CD8-positive, alpha-beta memory T cell (primary cell): ENCODE measurements at places on chromosomes 3 and 15.
A peak's percentile ranks its signal among the peaks of the same experiment; 100 is the strongest.

GRCh38 chr15:65470866-65471265, 46.6 kb downstream of the DPP8 start:
- H3K36me3 ChIP-seq: peaks cover 62% of the 10 kb centered on the region
- H3K4me1 ChIP-seq: no peaks in the 10 kb centered on the region
- H3K27ac ChIP-seq: no peak overlapping the region
- no peak overlapping the region for H3K4me3 ChIP-seq
- DNase-seq: no peak
- H3K27me3 ChIP-seq: no peaks in the 10 kb centered on the region

GRCh38 chr15:60528530-60528929, 49.6 kb upstream of the ICE2 start:
- no peak for DNase-seq
- peaks cover 8% of the 10 kb centered on the region for H3K36me3 ChIP-seq
- peaks cover 32% of the 10 kb centered on the region for H3K4me1 ChIP-seq
- H3K4me3 ChIP-seq: no peak overlapping the region
- no peak overlapping the region for H3K27ac ChIP-seq

- no peak overlapping the region for H3K27ac ChIP-seq
- H3K4me1 ChIP-seq: peaks cover 6% of the 10 kb centered on the region
- no peak for DNase-seq
- peaks cover 14% of the 10 kb centered on the region for H3K36me3 ChIP-seq
Observed at GRCh38 chr3:150557725-150558124, 11.1 kb downstream of the EIF2A start.

- DNase-seq: no peak
- H3K36me3 ChIP-seq: no peaks in the 10 kb centered on the region
- H3K27me3 ChIP-seq: no peaks in the 10 kb centered on the region
Observed at GRCh38 chr3:76826861-76827260, 213.0 kb upstream of the ROBO2 start.

DNA sequence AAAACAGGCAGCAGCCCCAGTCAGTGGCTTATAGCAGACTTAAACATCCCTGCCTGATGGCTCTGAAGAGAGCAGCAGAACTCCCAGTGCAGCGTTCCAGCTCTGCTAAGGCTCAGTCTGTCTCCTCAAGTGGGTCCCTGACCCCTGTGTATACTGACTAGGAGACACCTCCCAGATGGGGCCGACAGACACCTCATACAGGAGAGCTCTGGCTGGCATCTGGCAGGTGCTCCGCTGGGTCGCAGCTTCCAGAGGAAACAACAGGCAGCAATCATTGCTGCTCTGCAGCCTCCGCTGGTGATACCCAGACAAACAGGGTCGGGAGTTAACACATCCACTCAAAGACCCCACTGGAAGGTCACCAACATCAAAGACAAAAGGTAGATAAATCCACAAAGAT, 93.5 kb downstream of the RFX7 start:
- H3K36me3 ChIP-seq: no peaks in the 10 kb centered on the region
- H3K27me3 ChIP-seq: no peaks in the 10 kb centered on the region
- no peak overlapping the region for H3K4me3 ChIP-seq
- DNase-seq: no peak

- H3K4me3 ChIP-seq: no peak overlapping the region
- no peaks in the 10 kb centered on the region for H3K36me3 ChIP-seq
- no peaks in the 10 kb centered on the region for H3K27me3 ChIP-seq
- no peaks in the 10 kb centered on the region for H3K4me1 ChIP-seq
- DNase-seq: no peak
- H3K27ac ChIP-seq: no peak overlapping the region
Observed at GRCh38 chr3:58293516-58293915, 12.5 kb upstream of the RPP14 start.

GRCh38 chr3:70744536-70744935, 432.1 kb upstream of the MDFIC2 start:
- no peak overlapping the region for H3K4me3 ChIP-seq
- H3K27ac ChIP-seq: no peak overlapping the region
- H3K4me1 ChIP-seq: no peaks in the 10 kb centered on the region
- no peaks in the 10 kb centered on the region for H3K27me3 ChIP-seq
- DNase-seq: no peak
- no peaks in the 10 kb centered on the region for H3K36me3 ChIP-seq

DNA sequence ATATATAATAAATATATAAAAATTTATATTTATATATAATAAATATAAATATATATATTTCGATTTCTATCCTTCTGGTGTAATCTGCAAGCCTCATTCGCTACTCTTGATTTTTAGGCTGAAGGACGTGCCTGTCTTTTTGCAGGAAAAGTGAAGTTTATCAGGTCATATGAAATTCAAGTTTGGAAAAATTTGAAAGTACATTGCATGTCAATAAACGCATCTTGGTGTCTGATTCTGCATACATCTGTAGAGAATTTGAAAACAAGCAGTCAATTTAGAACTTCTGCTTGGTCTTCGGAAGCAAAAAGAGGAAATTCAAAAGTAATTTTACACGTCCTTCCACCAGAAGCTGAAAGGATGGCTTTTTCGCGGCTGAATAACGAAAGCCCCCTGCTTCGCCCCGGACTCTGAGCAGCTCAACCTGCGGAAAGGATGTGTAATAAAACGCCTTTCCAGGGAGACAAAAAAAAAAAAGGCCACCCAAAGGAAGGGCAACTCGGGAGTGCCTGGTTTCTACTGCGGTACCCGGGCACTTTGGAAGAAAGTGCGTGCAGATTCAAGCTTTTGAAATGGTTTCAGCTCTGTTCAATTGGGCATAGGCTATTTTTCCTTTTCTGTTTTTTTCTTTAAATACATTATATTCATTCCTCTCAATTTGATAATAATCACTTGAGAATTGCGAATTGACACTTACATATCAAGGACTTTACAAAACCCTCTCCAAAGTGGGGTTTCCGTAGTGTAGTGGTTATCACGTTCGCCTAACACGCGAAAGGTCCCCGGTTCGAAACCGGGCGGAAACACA, 1.5 kb upstream of the MYNN start:
- H3K4me1 ChIP-seq: peaks cover 25% of the 10 kb centered on the region
- peaks cover 7% of the 10 kb centered on the region for H3K36me3 ChIP-seq
- peak; percentile 84 for DNase-seq
- H3K4me3 ChIP-seq: peak overlapping the region; percentile 100

- no peaks in the 10 kb centered on the region for H3K36me3 ChIP-seq
- no peak for DNase-seq
- no peak overlapping the region for H3K27ac ChIP-seq
- no peaks in the 10 kb centered on the region for H3K4me1 ChIP-seq
Observed at GRCh38 chr15:83285979-83286553, 1.6 kb upstream of the BNC1 start.

DNA sequence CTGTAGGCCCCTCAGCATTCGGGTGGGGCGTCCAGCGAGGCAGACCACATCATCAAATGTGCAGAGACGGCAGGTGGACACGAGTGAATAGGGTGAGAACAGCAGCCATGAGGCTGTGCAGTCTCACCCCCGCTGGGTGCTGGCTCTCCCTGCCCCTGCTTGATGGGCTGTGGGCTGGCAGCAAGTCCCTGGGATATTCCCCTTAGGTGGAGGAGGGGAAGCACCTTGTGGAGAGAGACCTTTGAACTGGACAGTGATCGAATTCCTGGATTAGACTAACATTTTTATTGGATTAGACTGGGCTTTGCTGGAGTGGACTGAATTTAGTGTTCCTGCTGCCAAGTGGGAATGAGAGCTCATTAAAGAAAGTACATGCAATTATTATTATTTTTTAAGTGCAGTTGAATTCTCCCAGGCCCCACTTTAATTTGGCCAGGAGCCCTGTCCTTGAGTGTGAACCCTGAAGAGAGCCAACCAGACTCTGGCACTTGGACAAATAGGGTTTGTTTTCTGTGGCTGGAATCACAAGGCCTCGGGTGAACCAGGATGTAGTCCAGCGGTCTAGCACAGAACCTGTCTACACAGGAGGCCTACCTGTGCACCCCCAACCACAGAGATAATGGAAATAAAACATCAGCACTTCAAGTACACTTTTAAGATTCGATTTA, 193.1 kb downstream of the ABHD5 start:
- no peak for DNase-seq
- no peak overlapping the region for H3K4me3 ChIP-seq
- H3K27ac ChIP-seq: no peak overlapping the region
- H3K36me3 ChIP-seq: no peaks in the 10 kb centered on the region
- no peaks in the 10 kb centered on the region for H3K27me3 ChIP-seq

- no peaks in the 10 kb centered on the region for H3K27me3 ChIP-seq
- no peak for DNase-seq
- no peaks in the 10 kb centered on the region for H3K36me3 ChIP-seq
- H3K4me3 ChIP-seq: no peak overlapping the region
- no peaks in the 10 kb centered on the region for H3K4me1 ChIP-seq
- no peak overlapping the region for H3K27ac ChIP-seq
Observed at GRCh38 chr15:72521682-72522081, 47.6 kb downstream of the ARIH1 start.

- no peak for DNase-seq
- no peaks in the 10 kb centered on the region for H3K36me3 ChIP-seq
- H3K4me1 ChIP-seq: peaks cover 7% of the 10 kb centered on the region
- H3K27ac ChIP-seq: no peak overlapping the region
- peak overlapping the region; percentile 32 for H3K4me3 ChIP-seq
Observed at GRCh38 chr15:40252438-40253166, 13.7 kb downstream of the PAK6 start.

DNA sequence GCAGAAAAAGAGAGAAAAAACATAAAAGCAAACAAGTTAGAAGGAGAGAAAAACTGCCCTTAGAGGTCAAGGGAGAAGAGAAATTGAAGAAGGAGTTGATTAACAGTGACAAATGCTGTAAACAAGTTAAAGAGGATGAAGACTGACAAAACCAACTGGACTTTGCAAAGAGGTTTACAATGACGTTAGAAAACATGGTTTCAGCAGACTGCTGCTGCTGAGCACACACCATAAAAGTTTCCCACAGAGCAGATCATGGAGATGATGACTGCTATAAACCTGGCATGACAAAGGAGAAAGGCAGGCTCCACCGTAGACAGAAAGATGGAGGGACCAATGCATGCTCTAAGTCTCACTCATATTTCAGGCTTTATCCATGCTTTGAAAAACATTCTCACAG, 78.7 kb downstream of the POLQ start:
- no peaks in the 10 kb centered on the region for H3K4me1 ChIP-seq
- DNase-seq: no peak
- H3K27ac ChIP-seq: no peak overlapping the region
- no peaks in the 10 kb centered on the region for H3K36me3 ChIP-seq
- no peaks in the 10 kb centered on the region for H3K27me3 ChIP-seq

DNA sequence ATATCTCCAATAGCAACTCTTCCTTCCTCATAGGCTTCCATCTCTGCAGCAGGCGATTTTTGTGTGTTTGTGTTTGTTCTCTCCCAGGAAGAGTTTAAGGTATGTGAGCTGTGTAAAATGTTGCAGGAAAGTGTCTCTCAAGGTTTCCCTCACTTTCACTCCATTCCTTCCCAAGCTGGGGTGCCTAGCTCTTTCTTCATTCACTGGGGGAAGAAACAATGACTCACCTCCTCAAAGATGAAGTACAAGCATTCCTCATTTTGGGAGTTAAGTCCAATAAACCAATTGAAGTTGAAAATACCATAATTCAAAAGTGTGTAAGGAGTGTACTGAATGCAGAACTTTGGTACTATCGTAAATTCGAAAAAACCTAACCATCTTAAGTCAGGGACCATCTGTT, 422.7 kb upstream of the CFAP20DC start:
- H3K4me1 ChIP-seq: peaks cover 9% of the 10 kb centered on the region
- H3K27ac ChIP-seq: no peak overlapping the region
- H3K4me3 ChIP-seq: no peak overlapping the region
- no peaks in the 10 kb centered on the region for H3K27me3 ChIP-seq
- no peaks in the 10 kb centered on the region for H3K36me3 ChIP-seq
- DNase-seq: no peak

GRCh38 chr3:159669766-159670165, 318.9 kb upstream of the IL12A start:
- no peaks in the 10 kb centered on the region for H3K4me1 ChIP-seq
- H3K36me3 ChIP-seq: no peaks in the 10 kb centered on the region
- H3K4me3 ChIP-seq: no peak overlapping the region

DNA sequence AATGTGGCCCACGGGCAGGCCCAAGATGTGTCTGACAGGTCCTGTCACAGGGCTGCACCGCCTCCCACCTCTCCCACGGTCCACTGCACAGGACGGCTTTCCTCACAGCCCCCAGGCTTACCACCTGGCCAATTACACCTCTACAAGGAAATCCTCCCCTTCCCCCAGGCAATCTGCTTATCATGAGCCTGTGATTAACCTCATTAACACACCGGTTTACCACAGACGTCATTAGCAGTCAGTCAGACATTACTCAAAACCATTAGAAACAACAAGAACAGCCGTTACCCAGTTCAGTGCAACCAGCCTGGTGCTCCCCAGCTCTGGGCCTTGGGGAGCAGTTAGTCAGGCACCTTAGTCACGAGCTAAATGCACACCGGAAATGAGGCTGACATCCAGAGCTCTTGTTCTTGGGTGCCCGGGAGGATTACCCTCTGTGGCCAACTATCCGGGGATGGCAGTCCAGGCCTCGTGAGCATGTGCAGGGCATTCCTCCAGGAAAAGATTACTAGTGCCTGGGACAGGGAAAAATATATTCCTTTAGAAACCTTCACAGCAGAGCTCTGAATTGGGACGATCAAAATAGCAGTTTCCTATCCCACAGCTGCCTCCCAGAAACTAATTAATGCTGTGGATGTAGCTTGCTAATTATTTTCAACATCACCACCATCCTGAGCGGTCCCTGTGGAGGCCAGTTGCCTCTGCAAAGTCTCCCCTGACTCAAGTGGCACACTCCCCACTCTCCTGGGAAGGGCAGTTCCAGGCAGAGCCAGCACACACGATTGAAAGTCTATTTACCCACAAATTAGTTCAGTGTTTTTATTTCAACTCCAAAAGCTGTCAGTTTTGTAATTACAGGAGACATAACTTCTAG, 117.4 kb upstream of the ZBED2 start:
- no peaks in the 10 kb centered on the region for H3K27me3 ChIP-seq
- DNase-seq: no peak
- no peaks in the 10 kb centered on the region for H3K4me1 ChIP-seq
- no peak overlapping the region for H3K27ac ChIP-seq
- H3K36me3 ChIP-seq: peaks cover 14% of the 10 kb centered on the region

DNA sequence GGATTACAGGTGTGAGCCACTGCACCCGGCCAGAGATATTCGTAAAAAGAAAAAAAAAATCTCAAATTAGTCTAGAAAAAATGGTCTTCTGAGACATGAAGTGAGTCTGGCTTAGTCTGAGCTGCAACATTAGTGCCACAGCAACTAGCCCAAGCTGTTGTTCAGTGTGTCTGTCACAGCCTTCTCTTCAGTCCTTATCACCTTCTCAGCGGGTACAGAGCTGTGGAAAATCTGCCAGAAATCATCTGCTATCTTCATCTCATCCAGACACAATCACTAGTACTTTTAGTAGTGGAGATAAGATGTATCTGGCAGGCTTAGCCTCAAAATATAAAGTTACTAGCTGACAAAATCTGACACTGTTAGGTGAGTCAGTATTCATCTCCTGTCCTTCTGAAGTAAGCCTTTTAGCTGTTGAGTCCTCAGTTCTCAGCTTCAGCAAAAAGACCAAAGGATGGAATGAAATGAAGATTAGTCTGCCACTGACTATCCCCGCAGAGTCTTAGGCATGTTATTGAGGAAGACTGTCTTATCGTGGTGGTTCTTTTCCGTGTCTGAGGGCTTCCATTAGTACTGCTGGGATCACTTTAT, 120.5 kb upstream of the CGNL1 start:
- H3K27me3 ChIP-seq: no peaks in the 10 kb centered on the region
- H3K27ac ChIP-seq: no peak overlapping the region
- no peak for DNase-seq
- H3K4me1 ChIP-seq: no peaks in the 10 kb centered on the region
- H3K36me3 ChIP-seq: peaks cover 7% of the 10 kb centered on the region

GRCh38 chr15:85620690-85621049, 174.1 kb downstream of the KLHL25 start:
- peaks cover 53% of the 10 kb centered on the region for H3K4me1 ChIP-seq
- no peaks in the 10 kb centered on the region for H3K36me3 ChIP-seq
- no peak overlapping the region for H3K27ac ChIP-seq
- no peaks in the 10 kb centered on the region for H3K27me3 ChIP-seq
- DNase-seq: no peak
- H3K4me3 ChIP-seq: no peak overlapping the region
